Erythroblast (primary cell): ENCODE measurements at places on chromosomes 4 and X.

GRCh38 chrX:129957241-129958082, 25.0 kb upstream of the BCORL1 start:
- DNase-seq, result peak; percentile 81

GRCh38 chrX:568311-568710, 62.3 kb upstream of the SHOX start:
- DNase-seq, result peak; percentile 10

GRCh38 chr4:122524176-122524575, 67.7 kb upstream of the IL2 start:
- DNase-seq, result no peak

DNA sequence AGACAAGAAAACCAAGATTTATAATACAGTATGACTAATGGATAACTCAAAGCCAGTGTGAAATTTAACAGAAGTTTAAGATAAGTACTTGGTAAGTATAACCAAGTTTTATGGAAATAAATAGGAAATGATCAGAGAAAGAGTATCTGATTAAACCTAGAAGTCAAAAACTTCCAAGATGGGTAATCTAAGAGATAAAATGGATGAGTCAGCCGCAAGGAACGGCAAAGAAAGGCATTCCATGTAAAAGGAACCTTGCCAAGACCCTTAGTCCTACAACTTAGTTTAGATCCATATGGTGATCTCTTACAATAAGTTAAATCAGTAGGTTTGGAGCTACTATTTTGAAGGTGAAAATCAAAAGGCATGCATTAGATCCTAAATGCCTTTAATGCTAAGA, 34.8 kb downstream of the LIN54 start:
- DNase-seq, result no peak

DNA sequence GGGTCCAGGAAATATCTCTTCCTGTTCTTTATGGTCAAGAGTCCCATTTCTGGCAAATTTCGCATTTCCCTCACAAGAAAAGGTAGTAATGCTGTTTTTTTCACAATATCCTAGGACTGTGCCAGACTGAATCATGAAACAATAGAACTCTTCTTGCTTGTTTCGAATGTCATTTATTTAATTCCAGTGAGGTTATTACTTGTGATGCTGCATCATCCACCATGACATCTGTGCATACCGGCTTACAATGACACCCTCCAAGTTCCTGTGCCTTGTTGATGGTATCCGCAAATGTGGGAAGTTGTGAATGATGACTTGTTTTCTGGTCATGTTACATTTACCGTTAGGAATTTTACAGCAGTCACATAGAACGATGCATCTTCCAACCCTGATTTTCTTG, 42.9 kb upstream of the SPRY1 start:
- DNase-seq, result no peak

DNA sequence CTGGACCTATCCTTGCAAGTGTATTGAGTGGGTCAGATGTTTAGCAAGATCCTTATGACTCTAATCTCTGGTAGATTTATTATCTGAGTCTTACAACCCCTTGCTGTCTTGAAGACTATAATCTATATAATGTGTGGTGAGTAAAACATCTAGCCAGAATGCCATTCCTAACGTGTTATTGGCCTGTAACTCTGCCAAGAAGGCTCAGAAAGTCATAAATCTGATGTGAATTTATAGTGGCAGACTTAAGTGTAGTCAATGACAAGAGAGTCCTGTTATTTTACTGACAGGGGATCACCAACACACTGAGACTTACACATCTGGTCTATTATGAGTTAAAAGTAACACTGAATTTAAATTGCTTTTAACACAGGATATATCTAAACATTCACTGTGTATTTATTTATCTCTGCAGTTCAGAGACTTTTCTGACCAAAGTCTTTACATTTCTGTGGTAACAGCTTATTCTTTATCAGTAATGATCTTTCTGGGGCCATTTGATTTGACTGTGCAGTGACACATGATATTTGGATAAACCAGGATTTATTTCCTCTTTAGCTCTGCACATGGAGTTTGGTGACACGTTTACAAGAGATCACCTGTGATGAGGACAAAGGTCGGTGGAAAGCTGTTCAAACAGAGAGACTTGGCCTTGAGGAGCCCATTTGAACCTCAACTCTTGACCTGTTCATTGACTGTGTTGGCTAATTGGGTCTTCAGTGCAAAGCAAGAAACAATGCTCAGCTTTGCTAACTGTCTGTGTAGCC, 415.8 kb downstream of the STIM2 start:
- no peak for DNase-seq

DNA sequence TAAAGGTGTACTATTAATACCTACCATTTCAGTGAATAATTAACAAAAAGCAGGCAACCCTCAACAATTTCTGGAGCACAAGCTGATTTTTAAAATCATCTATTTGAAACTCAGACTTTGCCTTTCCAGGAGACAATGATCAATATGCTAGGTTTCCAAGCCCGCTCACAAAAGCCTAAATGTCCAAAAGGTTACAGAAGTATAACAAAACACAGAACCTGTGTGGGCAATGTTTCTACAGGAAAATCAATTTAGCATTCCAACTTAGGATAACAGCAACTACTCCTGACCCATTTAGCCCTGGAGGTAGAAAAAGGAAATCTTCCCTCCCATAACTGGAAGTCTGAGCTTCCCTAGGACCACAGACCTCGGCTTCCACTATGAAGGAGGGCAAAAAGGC, 3.9 kb downstream of the TAB3 start:
- no peak for DNase-seq

- no peak for DNase-seq
These were observed at the start of gene PCDH18 for GRCh38 chr4:137531986-137532868. TSS of gene PCDH18 (minus strand) at chr4:137532494. CDS start at chr4:137532088, 406 bp downstream.

GRCh38 chrX:71504346-71504745, 28.6 kb upstream of the OGT start:
- no peak for DNase-seq

GRCh38 chrX:15988661-15989603, 134.3 kb upstream of the AP1S2 start:
- DNase-seq, result no peak
